Choroid plexus epithelial cell (primary cell): ENCODE measurements at places on chromosomes 5 and 9.

- no peak for DNase-seq
These were observed 17.8 kb upstream of the CEP72 start for GRCh38 chr5:594226-594860.

GRCh38 chr9:114339130-114339908, 9.7 kb downstream of the ORM2 start:
- DNase-seq = peak; percentile 63

GRCh38 chr9:34555500-34555899, 32.7 kb upstream of the ENHO start:
- no peak for DNase-seq

- no peak for DNase-seq
These were observed 34.2 kb downstream of the PLPPR1 start for GRCh38 chr9:101062686-101063085.

DNA sequence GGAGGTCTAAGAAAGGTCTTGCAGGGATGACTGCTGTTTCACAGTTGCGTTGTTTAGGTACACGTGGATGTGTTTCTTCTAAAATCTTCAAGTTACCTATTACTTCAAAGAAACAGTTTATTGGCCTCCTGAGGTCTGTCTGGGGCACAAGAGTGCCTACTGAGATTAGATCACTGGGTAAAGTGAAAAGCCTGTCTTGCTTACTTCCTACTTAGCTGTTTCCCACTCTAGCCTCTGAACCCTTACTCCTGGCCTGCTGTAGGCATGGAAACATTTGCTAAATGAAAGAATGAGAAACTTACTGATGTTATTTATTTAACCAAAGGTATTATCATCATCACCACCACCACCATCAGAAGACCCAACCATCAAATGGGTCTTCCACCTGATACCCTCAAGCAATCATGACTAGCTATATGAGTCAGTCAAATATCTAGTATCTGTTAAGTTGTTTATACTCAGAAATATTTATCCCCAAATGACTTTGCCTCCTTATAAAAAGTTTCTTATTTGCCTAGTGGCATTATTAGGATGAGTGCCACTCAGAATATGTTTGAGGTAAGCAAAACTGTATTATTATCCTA, 92.5 kb downstream of the ELAVL2 start:
- no peak for DNase-seq

DNA sequence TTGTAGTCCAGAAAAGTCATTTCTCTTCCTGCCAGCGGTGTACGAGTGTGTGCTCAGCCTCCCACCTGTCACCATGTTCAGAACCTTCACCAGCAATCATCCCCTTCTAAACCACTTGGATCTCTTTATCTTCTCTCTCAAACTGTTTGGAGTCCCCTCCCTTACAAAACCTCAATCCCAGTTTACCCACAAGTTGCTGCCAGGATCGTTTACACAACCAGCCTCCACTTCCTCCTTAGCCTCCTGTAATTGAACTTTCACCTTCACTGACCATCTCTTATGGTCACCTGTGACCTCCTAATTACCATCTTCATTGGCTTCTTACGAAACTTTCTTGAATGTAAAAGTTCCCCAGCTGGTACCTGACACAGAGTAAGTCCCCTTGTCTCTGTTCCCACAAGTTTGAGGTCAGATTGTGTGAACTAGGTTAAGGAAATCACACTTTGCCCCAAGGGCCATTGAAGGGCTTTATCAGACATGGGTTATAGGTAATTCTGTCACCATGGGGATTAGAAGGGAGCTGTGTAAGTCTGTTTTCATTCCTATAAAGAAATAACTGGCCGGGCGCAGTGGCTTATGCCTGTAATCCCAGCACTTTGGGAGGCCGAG, 20.0 kb downstream of the RNF44 start:
- DNase-seq = no peak

DNA sequence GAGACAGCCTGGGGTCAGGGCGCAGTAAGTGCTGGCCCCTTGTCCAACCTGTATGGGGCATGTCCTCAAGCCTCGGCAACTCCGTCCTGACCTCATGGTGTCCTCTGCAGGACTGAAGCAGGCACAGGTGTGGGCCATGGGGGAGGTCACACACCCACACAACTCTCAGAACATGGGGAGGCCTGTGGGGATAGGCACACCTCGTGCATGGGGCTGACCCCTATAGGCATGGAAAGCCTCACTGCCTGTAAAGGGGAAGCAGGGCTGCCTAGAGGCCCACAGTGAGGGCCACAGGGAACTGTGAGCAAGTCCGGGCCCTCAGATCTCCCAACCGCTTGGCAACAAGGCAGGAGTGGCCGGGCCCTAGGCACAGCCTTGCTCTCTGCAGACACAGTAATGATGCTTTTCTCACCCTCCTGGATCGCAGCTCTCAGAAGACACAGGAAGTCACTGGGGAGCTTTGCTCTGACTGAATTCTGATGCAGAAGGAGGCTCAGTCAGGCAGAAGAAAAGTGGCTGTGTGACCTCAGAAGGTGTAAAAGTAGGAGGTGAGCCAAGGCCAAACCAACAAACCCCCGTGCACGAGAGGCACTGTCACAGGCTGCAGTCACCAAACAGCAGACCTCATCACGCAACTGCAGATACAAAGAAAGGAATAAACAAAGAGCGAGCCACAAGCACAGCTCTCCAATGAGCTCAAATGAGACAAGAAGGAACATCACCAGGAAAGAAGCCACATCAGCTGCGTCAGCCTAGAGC, 5.4 kb downstream of the IPPK start:
- DNase-seq = peak; percentile 30

GRCh38 chr9:127808347-127809001, 5.8 kb downstream of the FPGS start:
- DNase-seq = no peak
